ENCODE measurements at places on chromosomes 6 and 20.

DNA sequence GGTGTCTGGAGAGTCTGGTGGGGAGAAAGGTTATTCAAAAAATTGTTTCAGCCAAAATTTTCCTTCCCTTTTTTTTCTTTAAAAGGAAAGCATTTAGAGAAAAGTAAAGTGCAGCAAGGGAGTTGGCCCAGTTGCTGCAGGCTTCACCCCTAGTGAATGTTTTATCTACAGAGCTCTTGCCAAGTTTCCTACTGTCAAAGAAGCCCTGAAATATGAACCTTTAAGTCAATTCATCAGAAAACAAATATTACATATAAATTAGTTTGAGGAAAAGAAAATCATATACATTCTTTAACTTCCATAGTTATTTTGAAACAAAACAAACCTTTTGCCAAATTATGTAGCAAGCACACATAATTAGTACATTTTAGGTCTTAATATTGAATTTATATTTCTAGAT lies 25.0 kb upstream of the HMGCLL1 start:
- DNase-seq = no peak

DNA sequence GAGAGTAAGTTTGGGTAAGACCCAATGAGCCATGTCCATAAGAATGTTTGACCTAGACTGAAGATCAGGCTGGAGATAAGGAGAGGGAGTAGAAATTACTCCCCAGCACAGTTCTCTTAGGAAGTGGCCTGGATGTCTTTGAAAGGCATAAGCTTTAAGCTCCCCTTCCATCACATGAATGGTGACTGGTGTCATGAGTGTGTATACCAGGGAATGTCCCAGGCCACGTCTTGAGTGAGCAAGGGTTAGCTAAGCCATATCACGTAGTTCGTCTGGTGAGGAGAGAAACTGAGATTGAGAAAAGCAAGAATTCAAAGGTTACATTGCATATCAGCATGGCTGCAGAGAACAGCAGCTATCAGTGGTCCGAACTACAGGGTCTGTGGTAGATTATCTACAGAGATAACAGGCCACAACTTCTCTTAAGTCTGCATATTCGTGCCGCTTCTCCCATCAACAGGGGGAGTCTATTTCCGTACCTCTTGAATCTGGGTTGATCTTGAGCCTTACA lies 60.1 kb upstream of the BMP2 start:
- DNase-seq = no peak

GRCh38 chr20:63508072-63508768 lies 9.3 kb upstream of the EEF1A2 start:
- DNase-seq = no peak

GRCh38 chr20:23835716-23836115 lies 9.2 kb upstream of the CST2 start:
- DNase-seq = no peak

DNA sequence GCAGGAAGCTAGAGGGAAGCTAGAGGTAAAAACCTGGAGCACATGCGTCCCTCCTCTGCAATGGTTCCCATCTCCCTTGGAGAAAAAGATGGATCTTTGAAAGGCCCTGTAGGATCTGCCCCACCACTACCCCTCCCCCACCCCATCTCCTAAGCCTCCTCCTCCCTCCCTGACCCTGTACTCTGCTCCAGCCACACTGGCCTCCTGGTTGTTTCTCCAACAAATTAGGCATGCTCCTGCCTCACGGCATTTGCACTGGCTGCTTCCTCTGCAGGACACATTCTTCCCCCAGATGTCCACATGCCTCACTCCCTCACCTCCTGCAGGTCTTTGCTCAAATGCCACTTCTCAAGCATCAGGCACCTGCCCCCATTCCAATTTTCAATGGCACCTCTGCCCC lies 45.5 kb downstream of the UBE2V1 start:
- no peak for DNase-seq

- no peak for DNase-seq
Measured at GRCh38 chr20:35437599-35437998, 429 bp downstream of the GDF5 start.

- DNase-seq = no peak
Measured at GRCh38 chr6:7391151-7391550, 1.5 kb downstream of the RIOK1 start.

- peak; percentile 79 for DNase-seq
Measured at GRCh38 chr6:44593539-44593944, 206.0 kb downstream of the CDC5L start.

- DNase-seq = no peak
Measured at GRCh38 chr6:44702292-44702691, 314.8 kb downstream of the CDC5L start.

Measured in stimulated activated CD4-positive, alpha-beta T cell treated with anti-CD3 and anti-CD28 coated beads, Interleukin-4, amount 100 ng/mL, for 24 hours (primary cell).